ENCODE measurements at places on chromosomes 4 and X. TPM values are rescaled to one million over a fixed set of nuclear protein-coding genes. Genes with fewer than 3 reads are reported as not detected.

MTMR8 gene
- total RNA-seq = 4.7 TPM

TMSB15C gene
- total RNA-seq = 3.3 TPM

ZNF630 gene
- total RNA-seq = 1.5 TPM

KCTD8 gene
- not detected for total RNA-seq

CD38 gene
- 11.7 TPM for total RNA-seq

ZGRF1 gene
- total RNA-seq = 26.9 TPM

MAGEC3 gene
- not detected for total RNA-seq

PNMA6F gene
- not detected for total RNA-seq

GPR78 gene
- not detected for total RNA-seq

JADE3 gene
- total RNA-seq = 1.6 TPM

TMEM33 gene
- 86.8 TPM for total RNA-seq

WAS gene
- 84.0 TPM for total RNA-seq

MAGEA9B gene
- not detected for total RNA-seq

TNIP3 gene
- 15.7 TPM for total RNA-seq

SLBP gene
- total RNA-seq = 164 TPM

GRCh38 chr4:184191267-184191666 lies 26.4 kb downstream of the ENPP6 start:
- H3K27ac ChIP-seq = no peak overlapping the region
- no peaks in the 10 kb centered on the region for H3K36me3 ChIP-seq
- H3K4me1 ChIP-seq = no peaks in the 10 kb centered on the region
- no peak for DNase-seq

DNA sequence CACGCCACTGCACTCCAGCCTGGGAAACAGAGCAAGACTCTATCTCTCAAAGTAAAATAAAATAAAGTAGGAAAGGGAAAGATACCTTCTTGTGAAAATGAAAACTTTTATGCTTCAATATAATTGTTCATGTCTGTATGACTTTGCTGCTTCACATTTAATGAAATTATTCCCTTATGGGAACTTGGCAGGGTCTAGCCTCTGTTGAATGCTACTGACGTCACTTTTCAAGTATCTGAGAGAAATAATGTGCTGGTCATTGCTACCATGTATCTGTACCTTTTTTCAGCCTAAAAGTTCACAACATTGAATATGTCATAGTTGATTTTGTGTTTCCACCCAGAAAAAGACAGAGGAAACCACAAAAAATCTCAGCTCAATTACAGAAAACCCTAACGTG lies 65.2 kb downstream of the PRDM5 start:
- no peak overlapping the region for H3K4me3 ChIP-seq
- no peak for DNase-seq
- no peaks in the 10 kb centered on the region for H3K27me3 ChIP-seq
- H3K27ac ChIP-seq = no peak overlapping the region

GRCh38 chr4:118974758-118975157 lies 86.1 kb downstream of the SYNPO2 start:
- no peaks in the 10 kb centered on the region for H3K4me1 ChIP-seq
- no peak overlapping the region for H3K4me3 ChIP-seq
- H3K27me3 ChIP-seq = no peaks in the 10 kb centered on the region
- no peaks in the 10 kb centered on the region for H3K36me3 ChIP-seq
- no peak for DNase-seq

GRCh38 chr4:110160618-110161017 lies 37.8 kb downstream of the ELOVL6 start:
- no peak for DNase-seq
- H3K27me3 ChIP-seq = no peaks in the 10 kb centered on the region
- H3K4me3 ChIP-seq = no peak overlapping the region
- H3K36me3 ChIP-seq = no peaks in the 10 kb centered on the region
- peaks cover 19% of the 10 kb centered on the region for H3K4me1 ChIP-seq

DNA sequence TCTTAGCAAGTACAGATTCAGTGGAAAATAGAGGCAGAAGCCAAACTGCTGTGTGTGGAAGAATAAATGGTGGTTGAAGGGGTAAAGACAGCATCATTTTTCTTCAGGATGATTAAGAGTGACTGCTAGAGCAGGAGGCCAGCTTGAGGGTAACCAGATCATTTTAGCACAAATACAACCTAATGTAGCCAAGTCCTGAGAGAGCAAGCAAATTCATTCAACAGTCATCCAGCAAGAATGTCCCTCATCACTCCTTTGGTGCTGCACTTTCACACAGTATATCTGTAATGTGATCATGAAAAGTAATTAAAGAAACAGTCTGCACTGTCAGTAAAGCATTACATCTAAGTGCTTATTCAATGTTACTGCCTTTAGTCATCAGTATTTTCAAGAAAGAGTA lies 44.8 kb downstream of the NPFFR2 start:
- H3K4me3 ChIP-seq = no peak overlapping the region
- no peak overlapping the region for H3K27ac ChIP-seq
- no peaks in the 10 kb centered on the region for H3K27me3 ChIP-seq
- DNase-seq = no peak

GRCh38 chrX:129663171-129663570 lies 8.4 kb upstream of the APLN start:
- DNase-seq = no peak
- no peaks in the 10 kb centered on the region for H3K4me1 ChIP-seq
- H3K36me3 ChIP-seq = no peaks in the 10 kb centered on the region
- no peak overlapping the region for H3K27ac ChIP-seq
- H3K27me3 ChIP-seq = no peaks in the 10 kb centered on the region

DNA sequence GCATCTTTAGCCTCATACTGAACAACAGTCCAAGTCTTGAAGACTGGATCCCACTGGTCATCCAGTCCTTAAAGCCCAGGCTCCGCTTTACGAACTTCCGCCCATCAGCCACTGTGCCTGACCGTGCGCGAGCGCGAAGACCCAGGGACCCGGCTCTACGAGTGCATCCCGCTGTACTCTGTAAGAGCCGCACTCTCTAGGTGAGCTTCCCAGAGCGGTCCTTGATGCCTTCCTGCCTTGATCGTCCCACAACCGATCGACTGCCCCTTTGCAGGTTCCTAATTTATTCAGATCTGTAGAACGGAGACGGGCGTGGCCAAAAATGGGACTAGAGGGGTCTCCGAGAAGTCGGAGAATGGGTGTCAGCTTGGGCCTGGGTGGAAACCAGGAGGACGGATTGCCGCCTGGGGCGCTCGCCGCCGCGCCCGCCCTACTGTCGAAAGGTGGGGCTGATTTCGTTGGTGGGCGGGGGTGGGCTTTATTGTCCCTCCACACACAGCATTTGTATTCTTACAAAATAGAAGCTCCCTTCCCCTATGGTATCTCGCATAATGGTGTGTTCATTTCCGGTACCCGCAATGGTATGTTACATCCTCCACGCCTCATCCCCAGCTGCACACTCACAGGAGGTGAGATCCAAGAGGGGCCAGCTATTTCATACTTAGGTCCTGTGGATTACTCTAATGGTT lies 42.3 kb upstream of the FAM156A start:
- no peak for DNase-seq
- no peaks in the 10 kb centered on the region for H3K27me3 ChIP-seq
- no peak overlapping the region for H3K4me3 ChIP-seq
- no peak overlapping the region for H3K27ac ChIP-seq
- H3K36me3 ChIP-seq = no peaks in the 10 kb centered on the region
- peaks cover 5% of the 10 kb centered on the region for H3K4me1 ChIP-seq

DNA sequence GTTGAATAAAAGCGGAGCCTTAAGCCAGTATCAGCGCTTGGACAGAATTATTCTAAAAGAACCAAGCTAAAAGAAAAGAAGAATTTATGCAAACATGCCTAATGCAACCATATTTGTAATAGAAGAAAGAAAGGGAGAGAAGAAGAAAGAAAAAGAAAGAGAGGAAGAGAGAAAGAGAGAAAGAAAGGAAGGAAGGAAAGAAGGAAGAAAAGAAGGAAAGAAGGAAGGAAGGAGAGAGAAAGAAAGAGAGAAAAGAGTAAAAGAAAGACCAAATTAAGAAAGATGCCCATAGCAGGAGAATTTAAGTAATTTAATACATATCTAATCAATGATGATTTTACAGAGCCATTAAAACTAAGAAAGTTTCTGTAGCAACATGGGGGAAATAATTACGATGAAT lies 30.9 kb upstream of the TMEM150C start:
- no peak overlapping the region for H3K27ac ChIP-seq
- no peak overlapping the region for H3K4me3 ChIP-seq
- H3K36me3 ChIP-seq = no peaks in the 10 kb centered on the region
- H3K4me1 ChIP-seq = no peaks in the 10 kb centered on the region
- H3K27me3 ChIP-seq = peaks cover 3% of the 10 kb centered on the region

DNA sequence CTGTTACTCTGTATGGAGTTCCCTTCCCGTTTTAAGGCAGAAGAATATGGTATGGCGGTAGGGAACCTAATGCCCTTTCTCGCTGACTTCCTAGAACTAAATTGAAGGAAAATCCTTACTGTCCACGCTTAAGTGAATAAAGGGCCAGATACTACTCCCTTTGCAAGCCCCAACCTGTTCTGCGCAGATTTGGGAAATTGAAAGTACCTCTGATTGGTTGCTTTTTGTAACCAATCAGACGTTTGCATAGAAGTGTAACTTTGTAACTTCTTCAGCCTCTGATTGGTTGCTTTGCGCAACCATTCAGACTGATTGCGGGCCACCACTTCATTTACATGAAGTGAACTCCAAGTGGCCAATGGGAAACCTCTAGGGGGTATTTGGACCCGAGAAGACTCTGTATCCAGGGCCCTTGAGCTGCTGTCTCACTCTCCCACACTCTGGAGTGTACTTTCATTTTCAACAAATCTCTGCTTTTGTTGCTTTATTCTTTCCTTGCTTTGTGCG lies 1.2 kb upstream of the TMEM33 start:
- H3K27ac ChIP-seq = no peak overlapping the region
- peaks cover 28% of the 10 kb centered on the region for H3K4me1 ChIP-seq
- no peak for DNase-seq
- H3K36me3 ChIP-seq = peaks cover 3% of the 10 kb centered on the region
- H3K27me3 ChIP-seq = no peaks in the 10 kb centered on the region
- H3K4me3 ChIP-seq = no peak overlapping the region

DNA sequence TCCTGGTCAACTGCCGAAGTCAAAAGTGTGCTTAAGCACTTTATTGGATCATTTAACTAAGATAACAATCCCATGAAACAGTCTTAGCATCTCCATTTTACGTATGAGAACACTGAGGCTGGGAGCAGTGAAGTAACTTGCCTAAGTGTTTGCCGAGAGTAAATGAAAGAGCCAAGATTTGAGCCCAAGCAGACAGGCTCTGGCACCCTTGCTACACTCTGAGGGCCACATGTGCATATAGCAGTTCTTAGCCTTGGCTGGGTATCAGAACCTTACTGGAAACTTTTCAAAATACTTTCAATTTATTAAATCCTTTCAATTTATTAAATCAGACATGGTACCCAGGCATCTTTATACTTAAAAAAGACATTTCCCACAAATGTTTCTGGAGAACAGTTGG lies 225.9 kb downstream of the NR3C2 start:
- H3K27me3 ChIP-seq = no peaks in the 10 kb centered on the region
- no peak overlapping the region for H3K27ac ChIP-seq
- no peak overlapping the region for H3K4me3 ChIP-seq

GRCh38 chr4:3085948-3086670 lies 11.6 kb downstream of the HTT start:
- peaks cover 9% of the 10 kb centered on the region for H3K4me1 ChIP-seq
- no peak overlapping the region for H3K4me3 ChIP-seq
- no peaks in the 10 kb centered on the region for H3K27me3 ChIP-seq
- H3K36me3 ChIP-seq = peaks cover 5% of the 10 kb centered on the region
- no peak for DNase-seq

DNA sequence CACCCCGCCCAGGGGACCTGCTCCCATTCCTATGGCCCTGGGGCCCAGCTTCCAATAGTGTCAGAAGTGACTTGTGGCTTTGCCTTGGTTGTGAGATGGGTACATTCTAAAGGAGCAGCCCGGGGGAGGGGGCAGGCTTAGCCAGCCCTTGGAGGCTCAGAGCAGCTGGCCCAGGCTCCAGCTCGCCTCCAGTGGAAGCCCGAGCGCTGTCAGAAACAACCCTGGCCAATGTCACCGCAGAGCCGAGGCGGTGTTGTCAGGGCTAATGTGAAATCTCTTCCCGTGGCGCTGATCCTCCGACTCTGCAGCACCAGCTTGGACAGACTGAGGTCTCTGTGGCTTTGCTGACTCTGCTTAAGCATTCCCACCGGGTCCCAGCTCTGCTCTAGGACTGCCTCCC lies 29.2 kb upstream of the ZNF81 start:
- H3K27ac ChIP-seq = no peak overlapping the region
- no peak for DNase-seq
- H3K4me1 ChIP-seq = no peaks in the 10 kb centered on the region

DNA sequence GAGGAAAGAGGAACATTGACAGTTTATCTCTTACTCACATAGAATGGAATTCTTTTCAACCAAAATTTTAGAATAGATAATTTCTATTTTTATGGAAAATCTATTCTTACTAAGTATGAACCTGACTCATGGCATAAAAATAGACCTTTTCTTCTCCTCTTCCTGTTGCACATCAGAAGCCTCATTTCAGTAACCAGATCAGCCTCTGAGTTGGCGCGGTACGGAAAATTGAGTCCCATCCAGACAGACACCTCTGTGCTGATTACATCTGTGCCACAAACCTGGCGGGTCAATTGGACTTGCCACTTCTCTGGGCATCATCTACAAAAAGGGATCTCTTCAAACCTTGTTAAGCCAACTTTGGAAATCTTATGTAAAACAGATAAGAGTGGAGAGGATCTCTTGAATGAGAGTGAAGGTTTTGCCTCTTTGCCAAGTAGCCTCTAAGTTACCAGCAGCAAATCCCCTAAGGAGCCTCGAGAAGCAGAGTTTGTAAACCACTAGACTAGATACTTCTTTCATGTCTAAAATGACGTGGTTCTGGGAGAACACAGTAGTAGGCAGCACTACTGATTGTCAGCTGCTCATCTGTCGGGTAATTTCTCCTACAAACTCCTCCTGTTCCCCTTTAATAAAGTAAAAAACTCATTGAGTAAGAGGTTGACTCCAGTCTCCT lies 37.4 kb downstream of the TENM3 start:
- H3K4me1 ChIP-seq = no peaks in the 10 kb centered on the region
- no peak overlapping the region for H3K27ac ChIP-seq
- H3K36me3 ChIP-seq = no peaks in the 10 kb centered on the region
- DNase-seq = no peak
- H3K4me3 ChIP-seq = no peak overlapping the region
- no peaks in the 10 kb centered on the region for H3K27me3 ChIP-seq

GRCh38 chr4:92551616-92552015 lies 247.8 kb downstream of the GRID2 start:
- H3K27me3 ChIP-seq = no peaks in the 10 kb centered on the region
- DNase-seq = no peak
- H3K4me3 ChIP-seq = no peak overlapping the region
- no peaks in the 10 kb centered on the region for H3K36me3 ChIP-seq

- H3K27ac ChIP-seq = no peak overlapping the region
- H3K4me3 ChIP-seq = no peak overlapping the region
- H3K4me1 ChIP-seq = peaks cover 32% of the 10 kb centered on the region
- no peaks in the 10 kb centered on the region for H3K27me3 ChIP-seq
- no peaks in the 10 kb centered on the region for H3K36me3 ChIP-seq
- no peak for DNase-seq
Measured at GRCh38 chr4:15413623-15414019, 14.2 kb upstream of the C1QTNF7 start.

DNA sequence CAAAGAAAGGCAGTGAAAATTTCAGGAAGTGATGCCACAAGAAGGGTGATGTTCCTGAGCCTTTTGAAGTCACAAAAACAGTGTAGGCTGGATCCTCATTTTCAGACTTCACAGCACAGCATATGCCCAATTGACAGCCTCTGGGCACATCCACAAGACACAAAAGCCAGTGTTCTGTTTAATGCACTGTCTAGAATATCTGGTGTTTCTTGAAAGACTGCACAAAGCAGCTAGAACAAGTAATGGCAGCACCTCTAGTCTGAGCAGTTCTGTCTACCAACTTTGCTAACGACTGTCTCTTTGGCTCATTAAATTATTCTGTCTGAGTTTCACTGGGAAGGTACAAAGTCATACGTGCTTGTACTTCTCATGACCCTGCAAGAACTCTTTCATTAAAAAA lies 417.1 kb upstream of the GALNT7 start:
- no peak overlapping the region for H3K27ac ChIP-seq
- H3K4me1 ChIP-seq = no peaks in the 10 kb centered on the region
- no peak for DNase-seq
- H3K27me3 ChIP-seq = no peaks in the 10 kb centered on the region
- no peaks in the 10 kb centered on the region for H3K36me3 ChIP-seq
- H3K4me3 ChIP-seq = no peak overlapping the region
